H1 (cell line): ENCODE measurements at places on chromosomes 1 and 21.

- peak; percentile 67 for DNase-seq
Observed at GRCh38 chr1:29876902-29877301, 640.6 kb downstream of the PTPRU start.

DNA sequence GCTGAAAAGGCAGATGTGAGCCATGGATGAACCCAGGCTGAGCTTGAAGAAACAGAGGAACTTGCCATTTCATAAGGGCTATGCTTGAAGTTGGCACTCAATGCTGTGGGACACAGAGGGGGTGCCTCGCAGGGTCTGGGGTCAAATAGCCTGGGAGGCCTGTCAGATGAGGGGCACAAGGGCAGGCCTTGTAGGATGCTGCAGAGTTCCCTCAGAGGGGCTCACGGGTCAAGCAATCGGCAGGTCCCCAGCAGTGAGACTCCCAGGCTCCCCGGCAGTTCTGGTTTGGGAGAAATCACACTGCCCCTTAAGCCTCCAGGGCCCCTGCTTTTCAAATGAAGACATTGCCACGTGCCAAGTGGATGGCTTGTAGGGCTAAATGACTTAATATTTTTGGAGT, 116.7 kb upstream of the GRIK3 start:
- no peak for DNase-seq

- DNase-seq = no peak
Observed at GRCh38 chr1:167601442-167602383, 28.3 kb upstream of the RCSD1 start.

- DNase-seq = no peak
Observed at GRCh38 chr1:91015794-91016550, 5.9 kb downstream of the ZNF644 start.
